ENCODE measurements at places on chromosomes 7 and 10.

DNA sequence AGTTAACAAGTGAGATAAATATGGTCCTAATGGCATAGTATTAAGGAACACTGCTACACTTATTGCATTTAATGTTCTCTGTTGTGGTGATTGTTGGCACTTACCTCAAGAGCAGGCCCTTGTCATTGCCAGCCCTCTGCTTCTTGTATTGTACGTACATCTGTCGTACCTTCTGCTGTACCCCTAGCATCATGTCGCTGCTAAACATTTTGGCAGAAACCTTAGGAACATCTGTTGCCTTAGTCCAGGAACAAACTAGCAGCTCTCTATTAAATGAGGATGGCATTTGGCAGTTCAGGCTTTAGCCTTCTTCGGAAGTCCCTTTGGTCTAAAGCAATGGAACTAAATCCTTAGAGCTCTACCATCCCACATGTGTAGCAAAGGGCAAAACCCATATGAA, 47.6 kb downstream of the PRKG1 start:
- no peak for DNase-seq

- DNase-seq: no peak
Measured at GRCh38 chr10:88728107-88728763, 22.2 kb downstream of the LIPK start.

DNA sequence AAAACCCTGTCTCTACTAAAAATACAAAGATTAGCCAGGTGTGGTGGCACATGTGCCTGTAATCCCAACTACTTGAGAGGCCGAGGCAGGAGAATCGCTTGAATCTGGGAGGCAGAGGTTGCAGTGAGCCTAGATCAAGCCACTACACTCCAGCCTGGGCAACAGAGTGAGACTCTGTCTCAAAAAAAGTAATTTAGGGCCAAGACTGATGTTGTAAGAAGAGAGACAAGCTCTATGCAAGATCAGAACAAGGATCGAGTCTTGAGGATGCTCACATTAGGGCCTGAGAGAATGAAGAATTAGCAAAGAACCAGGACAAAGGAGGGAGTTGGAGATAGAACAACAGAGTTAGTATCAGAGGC, 3.3 kb upstream of the KPNA7 start:
- DNase-seq: no peak

DNA sequence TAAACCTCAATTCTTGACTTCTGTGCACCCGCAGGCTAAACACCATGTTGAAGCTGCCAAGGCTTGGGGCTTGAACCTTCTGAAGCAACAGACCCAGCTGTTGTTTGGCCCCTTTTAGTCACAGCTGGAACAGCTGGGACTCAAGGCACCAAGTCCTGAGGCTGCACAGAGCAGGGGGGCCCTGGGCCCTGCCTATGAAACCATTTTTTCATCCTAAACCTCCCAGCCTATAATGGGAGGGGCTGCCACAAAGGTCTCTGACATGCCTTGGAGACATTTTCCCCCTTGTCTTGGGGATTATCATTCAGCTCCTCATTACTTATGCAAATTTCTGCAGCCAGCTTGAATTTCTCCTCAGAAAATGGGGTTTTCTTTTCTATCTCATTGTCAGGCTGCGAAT, 31.8 kb downstream of the LMBR1 start:
- DNase-seq: no peak

DNA sequence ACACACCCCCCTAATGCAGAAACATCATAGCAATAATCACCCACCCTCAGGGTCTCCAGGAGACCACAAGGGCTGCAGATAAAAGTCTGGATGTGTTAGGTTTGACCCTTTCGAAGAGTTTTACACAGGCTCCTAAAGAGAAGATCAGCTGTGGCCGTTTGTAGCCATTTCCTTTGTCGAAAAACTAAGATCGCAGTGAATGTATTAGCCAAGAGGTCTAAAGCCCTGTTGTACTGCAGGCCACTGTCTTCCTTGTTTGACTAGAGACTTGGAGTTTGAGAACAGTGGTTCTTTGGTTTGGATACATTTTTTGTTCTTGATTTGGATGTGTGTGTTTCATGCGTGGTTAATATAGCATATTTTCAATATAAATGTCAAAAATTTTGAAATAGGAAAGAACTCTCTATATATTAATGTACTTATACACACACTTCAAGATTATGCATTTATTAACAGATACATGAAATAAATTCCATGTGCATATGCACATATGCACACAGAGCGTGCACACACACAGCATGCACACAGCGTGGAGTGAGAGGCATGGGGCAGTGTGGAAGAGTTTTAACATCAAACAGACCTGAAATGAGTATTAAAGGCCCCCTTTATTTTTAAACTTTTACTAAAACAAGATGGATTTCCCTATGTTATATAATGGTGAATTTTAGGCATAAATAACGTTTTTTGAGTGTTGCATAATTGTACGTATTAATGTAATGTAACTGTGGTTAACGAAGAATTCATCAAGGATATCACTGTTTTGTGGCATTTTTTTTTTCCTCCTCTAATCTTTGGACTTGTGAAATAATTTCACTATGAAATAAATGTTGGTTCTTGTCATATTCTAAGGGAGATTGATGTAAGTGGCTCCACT, 2.2 kb downstream of the IKZF1 start:
- no peak for DNase-seq

GRCh38 chr7:327233-327931, 37.4 kb downstream of the FOXL3 start:
- DNase-seq: no peak

- no peak for DNase-seq
Measured at GRCh38 chr7:107390916-107391315, 78.9 kb upstream of the GPR22 start.

- DNase-seq: peak; percentile 18
Measured at GRCh38 chr7:112009081-112009480, 197.1 kb downstream of the DOCK4 start.

DNA sequence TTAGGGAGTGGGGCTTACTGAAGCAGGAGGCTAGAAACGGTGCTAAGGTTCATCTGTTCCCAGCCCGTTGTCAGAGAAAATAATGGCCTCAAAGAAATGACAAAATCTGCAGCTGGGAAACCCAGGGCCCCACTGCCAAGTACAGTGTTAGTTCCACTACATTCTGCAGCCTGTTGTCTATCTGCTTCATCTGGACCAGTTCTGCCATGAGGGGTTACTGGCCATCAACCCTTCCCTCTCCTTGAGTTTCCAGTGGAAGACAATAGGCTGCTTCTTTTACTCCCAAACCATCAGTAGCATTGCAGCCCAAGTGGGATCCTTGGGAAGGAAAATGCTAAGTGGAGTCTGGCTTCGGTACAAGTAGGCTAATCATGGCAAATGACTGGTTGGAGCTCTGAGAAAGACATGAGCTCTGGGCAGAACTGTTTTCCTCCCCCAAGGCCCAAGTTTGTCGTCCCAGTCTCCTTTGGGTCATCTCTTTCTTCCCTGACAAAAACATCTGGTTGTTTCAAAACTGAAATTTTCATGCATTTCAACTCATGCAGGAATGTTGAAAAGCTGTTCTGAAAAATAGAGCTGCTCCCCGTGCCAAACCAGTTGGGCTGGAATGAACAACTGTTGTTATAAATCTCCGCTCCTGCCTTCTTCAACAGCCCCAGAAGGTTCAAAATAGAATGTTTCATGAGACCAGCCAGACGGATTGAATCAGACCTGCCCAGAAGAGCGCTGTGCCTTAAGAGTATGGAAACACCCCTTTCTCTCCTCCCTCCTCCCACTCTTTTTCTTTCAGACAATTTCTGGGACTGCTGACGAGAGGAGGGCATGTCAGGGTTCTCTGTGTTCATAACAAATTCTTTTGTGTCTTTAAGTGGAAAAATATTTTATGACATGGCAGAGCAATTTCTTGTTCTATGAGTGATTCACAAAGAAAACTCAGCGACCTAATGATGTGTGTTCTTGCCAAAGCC, 116.6 kb downstream of the RAB18 start:
- no peak for DNase-seq

GRCh38 chr10:13475124-13475523, 53.7 kb downstream of the BEND7 start:
- DNase-seq: no peak

DNA sequence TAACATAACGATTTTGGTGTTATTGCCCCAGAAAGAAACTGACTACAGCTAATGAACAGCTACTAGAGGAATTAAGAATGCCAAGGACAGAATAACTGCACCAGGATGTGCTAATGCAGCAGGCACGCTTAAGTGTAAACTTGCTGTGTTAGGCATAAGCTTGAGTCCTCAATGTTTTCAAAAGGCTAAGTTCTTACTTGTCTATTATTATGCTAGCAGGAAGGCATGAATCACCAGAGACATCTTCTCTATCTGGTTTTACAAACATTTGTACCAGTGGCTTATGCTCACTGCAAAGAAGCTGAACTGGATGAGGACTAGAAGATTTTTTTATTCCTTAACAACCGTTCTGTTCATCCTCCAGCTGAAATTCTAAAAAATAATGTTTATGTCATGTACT, 1035.3 kb downstream of the NRG3 start:
- DNase-seq: no peak

GRCh38 chr10:124621637-124622036, 122.5 kb downstream of the FAM53B start:
- no peak for DNase-seq

- no peak for DNase-seq
Measured at GRCh38 chr10:49593998-49594397, 16.1 kb upstream of the SLC18A3 start.

- no peak for DNase-seq
Measured at GRCh38 chr10:113947184-113948041, 93.0 kb downstream of the NHLRC2 start.

DNA sequence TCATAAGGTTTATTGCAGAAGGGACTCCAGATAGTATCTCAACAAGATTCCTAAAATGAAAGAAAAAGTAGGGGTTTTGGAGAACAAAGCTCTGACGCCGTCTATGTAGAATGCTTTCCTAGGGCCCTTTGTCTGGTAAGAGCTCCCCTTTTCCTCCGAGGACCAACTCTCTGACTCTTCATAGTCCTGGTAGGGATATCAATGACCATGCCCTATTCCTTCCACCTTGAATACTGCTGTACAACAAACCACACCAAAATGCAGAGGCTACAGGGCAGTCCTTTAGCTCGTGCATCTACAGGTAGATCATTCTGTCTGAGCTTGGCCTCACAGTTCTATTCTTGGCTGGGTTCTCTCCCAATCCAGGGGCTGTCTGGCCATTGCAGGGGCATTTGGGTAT, 190.3 kb downstream of the WDR11 start:
- no peak for DNase-seq

DNA sequence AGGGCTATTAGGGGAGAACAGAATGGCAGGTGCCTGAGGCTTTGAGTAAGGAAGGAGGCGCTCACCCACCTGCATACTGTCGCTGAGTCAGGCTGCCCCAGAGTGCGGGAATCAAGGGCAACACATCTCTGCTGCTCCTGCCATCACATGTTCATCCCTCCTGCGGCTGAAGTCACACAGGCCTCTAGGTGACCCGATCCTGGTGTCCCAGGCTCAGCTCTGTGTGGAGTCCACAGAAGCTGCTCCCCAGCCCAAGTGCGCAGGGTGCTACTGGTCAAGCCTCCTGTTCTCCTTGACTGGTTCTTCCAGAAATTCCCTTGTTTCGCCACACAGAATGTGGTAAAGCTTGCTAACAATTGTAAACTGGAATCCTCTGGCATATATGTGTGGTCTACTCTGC, 96.9 kb upstream of the IL6 start:
- DNase-seq: no peak

- DNase-seq: peak; percentile 47
Measured at GRCh38 chr7:136953386-136953785, 84.9 kb downstream of the CHRM2 start.

DNA sequence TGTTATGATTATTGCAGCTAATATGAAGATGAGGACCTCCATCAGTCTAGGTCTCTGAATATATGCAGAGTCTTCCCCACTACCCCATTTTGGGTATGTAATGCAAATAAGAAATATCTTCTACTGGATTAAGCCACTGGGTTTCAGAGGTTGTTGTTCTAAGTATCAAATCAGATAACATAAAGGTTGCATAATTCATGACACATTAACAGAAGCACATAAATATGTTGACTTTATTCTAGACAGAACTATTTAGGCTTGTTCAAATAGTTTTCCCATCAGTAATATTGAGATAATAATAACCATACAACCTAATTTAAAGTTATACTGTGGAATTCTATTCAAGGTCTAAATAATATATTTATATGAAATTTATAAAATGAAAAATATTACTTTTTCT, 157.1 kb downstream of the ETV1 start:
- no peak for DNase-seq

DNA sequence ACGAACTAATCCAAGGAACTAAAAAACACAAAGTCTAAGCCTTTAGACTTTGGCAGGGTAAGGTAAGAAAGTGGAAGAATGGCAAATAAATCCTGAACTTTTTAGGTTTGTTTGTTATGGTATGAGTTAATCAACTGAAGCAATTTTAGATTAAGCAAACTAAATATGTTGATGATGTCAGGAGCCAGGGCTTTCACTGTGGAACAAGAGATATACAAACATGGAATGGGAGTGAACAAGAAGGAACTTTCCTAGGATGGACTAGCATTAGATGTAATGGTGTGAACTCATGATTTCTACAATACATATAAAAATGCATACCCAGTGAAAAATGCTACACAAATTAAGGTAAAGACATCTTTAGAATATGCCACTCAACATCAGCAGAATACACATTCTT, 35.8 kb downstream of the NT5C2 start:
- DNase-seq: no peak

DNA sequence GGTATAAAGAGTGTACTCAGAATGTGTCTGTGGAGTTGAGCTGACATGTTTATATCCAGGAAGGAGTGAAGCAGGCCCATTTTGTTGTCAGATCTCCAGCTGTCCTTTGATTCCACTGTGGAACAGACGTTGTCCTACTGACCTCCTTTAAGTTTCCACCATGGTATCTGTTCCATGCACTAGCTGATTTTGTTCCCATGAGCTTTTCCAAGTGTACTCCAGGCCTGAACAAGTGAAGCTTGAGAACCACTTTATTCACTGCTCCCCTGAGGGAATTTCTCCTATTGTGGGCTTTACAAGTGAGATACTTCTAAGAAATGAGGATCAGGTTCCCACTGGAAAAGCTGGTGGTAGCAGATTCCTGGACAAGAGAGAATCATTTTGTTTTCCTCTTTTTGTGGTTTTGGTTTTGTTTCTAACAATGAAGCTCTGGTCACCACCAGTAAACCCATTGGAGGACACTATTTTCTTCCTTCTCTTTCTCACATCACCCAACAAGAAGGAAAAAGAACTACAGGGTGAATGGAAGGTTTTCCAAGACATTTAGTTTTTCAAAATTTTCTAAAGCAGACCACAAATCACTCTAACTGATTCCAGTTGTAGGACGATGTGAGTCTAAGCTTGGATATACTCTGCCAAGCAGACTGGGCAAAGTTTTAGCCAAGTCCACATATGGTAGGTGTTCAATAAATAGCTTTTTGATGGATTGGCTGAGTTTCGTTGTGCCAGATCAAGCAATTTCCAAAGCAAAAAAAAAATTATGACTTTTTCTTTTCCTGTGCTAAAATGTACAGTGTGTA, 144.2 kb downstream of the JCAD start:
- DNase-seq: no peak

GRCh38 chr10:76352300-76352699, 920.9 kb downstream of the LRMDA start:
- peak; percentile 83 for DNase-seq
